ENCODE measurements at places on chromosomes 6 and 20.

DNA sequence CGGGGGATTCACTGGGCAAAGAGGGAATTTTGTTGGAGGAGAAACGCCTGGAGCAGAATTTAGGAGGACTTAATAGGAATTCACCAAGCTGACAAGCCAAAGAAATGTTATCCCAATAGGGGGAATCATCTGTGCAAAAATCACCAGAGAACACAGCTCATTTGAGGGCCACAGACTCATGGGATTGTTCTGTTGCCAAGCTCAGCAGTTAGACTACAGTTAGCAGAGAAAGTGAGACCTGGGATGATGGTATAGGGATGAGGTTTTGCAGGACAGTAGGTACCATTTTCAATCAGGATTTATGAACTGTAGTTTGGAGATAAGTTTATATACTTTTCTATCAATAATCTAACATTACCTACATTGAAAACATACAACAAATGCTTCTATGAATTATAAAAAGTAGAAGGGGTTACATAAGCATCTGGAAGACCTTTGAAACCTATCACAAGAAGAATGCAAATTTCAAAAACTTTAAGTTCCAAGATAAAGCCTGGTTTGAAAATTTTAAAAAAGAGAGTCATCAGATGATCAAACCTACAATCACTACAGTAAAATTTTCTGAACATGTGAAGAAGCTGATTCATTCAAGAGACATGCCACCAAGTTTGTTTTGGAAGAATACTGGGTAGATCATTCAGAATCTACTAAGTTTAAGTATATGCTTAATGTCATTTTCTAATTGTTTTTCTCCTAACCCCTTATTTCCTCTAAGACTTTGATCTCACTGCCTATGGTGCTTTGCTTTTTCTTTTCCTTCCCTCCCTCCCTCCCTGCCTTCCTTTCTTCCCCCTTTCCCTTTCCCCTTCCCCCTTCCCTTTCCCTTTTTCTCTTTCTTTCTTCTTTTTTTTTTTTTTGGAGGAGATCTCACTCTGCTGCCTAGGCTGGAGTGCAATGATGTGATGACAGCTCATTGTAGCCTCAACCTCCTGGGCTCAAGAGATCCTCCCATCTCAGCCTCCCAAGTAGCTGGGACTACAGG, 81.5 kb downstream of the KIF13A start:
- peaks cover 4% of the 10 kb centered on the region for H3K4me1 ChIP-seq
- no peak overlapping the region for H3K27ac ChIP-seq
- no peaks in the 10 kb centered on the region for H3K27me3 ChIP-seq

- H3K4me1 ChIP-seq = no peaks in the 10 kb centered on the region
- no peaks in the 10 kb centered on the region for H3K27me3 ChIP-seq
- H3K27ac ChIP-seq = no peak overlapping the region
Measured at GRCh38 chr20:41468994-41469600, 102.5 kb upstream of the EMILIN3 start.

- H3K36me3 ChIP-seq = no peaks in the 10 kb centered on the region
- H3K27ac ChIP-seq = no peak overlapping the region
- no peaks in the 10 kb centered on the region for H3K4me1 ChIP-seq
- H3K27me3 ChIP-seq = no peaks in the 10 kb centered on the region
Measured at GRCh38 chr20:24501764-24502556, 32.5 kb downstream of the SYNDIG1 start.

DNA sequence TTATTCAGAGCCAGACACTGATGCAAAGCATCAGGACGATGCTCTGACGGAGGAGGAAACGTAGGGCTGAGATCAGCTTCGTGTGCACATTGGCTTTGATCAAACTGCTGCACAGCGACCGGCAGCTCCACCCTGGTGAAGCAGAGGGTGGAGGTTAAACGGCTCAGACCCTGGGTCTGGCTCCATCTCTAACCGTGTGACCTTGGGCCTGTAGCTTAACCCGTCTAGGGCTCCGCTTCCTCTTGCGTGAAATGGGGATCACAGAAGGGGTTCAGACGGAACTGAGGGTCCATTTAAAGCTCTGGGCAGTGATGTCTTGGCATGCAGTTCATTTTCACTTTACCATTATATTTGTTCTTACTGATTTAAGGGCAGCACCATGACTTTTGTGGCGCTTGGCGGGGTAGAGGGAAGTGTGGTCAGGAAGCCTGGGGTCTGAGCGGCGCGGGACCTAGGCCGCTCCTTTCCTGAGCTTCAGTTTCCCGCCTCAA, 644 bp downstream of the RBL1 start:
- peak overlapping the region; percentile 67 for H3K4me3 ChIP-seq
- H3K4me1 ChIP-seq = no peaks in the 10 kb centered on the region
- no peaks in the 10 kb centered on the region for H3K36me3 ChIP-seq
- H3K27ac ChIP-seq = peak overlapping the region; percentile 64

DNA sequence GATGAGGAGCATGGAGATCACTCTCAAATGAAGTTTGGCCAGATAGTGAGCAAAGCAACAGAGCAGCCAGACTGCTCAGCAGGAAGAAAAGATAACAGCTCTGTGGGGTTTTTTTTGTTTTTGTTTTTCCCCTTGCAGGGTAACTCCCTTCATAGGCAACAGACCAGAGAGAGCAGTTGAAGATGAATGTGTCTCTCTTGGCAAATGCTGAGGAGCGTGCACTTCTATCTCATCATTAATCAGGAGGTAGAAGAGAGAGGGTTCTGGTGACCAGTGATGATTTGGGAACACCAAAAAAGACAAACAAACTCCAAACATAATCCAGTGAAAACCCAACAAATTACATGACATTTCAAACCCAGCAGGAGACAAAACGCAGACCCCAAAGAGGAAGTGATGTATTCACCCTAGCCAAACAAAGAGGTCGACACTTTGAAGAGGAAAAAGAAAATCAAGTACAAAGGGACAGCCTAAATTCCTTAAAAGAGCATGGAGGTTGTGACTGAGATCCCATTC, 66.2 kb upstream of the RREB1 start:
- H3K27me3 ChIP-seq = no peaks in the 10 kb centered on the region
- no peak overlapping the region for H3K4me3 ChIP-seq
- no peaks in the 10 kb centered on the region for H3K4me1 ChIP-seq
- H3K27ac ChIP-seq = peak overlapping the region; percentile 69
- no peaks in the 10 kb centered on the region for H3K36me3 ChIP-seq

DNA sequence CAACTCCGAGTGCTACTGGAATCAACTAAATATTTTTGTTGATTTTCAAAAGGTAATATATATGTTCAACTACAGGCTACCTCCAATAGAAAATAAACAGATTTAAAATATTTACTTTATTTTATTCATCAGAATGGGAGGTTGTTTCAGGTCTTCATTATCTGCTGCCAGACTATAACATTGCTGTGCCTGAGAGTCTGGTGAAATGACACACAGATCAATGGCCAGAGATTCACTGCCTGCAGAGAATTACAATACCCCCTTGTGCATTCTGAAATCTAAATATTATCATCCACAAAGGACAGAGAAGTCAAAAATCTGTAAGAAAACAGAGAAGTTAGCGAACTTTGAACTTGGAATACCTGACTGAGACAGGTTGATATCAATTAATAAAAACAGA, 667.8 kb upstream of the GJE1 start:
- H3K4me3 ChIP-seq = no peak overlapping the region
- no peak for DNase-seq
- no peaks in the 10 kb centered on the region for H3K4me1 ChIP-seq
- no peaks in the 10 kb centered on the region for H3K27me3 ChIP-seq
- no peak overlapping the region for H3K27ac ChIP-seq

DNA sequence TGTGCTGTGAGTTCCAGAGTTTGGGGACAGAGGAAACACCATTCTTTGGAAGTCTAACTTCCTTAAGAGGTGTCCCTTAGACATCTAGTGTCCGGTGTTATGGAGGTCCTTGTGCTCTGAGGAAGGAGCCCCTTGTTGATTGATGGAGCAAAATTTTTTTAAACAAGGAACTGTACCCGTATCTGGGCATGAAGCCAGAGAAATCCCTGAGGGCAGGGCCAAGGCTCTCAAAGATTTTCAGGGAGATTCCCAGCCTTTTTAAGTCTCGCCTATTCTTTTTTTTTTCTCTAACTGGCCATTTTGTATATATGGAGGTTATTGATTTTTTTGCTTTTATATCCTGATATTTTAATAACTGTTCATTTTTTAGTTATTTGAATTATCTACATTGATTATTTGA, 45.9 kb downstream of the TRIM38 start:
- H3K27me3 ChIP-seq = no peaks in the 10 kb centered on the region
- H3K4me1 ChIP-seq = no peaks in the 10 kb centered on the region
- no peaks in the 10 kb centered on the region for H3K36me3 ChIP-seq
- no peak overlapping the region for H3K27ac ChIP-seq
- no peak overlapping the region for H3K4me3 ChIP-seq

DNA sequence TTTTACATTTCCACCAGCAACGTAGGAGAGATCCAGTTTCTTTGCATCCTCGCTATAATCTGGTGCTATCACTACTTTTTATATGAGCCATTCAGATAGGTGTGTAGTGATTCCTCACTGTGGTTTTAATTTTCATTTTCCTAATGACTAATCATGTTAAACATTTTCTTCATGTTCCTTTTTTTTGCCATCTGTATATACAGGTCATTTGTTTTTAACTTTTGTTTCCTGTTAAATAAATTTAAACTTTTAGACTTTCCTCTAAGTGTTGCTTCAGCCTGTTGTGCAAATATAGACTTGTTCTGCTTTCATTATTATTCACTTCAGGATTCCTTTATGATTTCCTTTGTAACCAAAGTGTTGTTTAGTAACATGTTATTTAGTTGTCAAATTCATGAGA, 697.4 kb downstream of the PTPRT start:
- no peak for DNase-seq
- no peaks in the 10 kb centered on the region for H3K36me3 ChIP-seq
- H3K4me1 ChIP-seq = no peaks in the 10 kb centered on the region
- H3K4me3 ChIP-seq = no peak overlapping the region
- no peaks in the 10 kb centered on the region for H3K27me3 ChIP-seq

DNA sequence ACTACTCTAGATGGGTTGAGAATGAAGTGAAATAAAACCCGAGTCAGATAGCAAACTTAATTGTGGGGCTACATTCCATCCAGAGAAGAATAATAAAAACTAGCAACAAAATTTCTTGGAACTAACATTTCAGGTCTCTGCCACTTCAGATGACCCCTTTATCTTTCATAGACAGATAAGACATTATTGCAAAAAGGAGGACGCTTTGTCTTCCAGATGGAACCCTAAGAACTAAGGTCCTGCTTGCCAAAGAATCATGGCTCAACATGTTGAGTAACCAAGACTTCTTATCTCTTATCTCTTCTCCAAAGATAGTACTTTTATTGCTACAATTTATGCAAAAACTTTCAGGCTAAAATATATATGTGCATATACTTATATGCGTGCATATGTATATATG, 221.1 kb upstream of the PREP start:
- H3K27ac ChIP-seq = no peak overlapping the region
- H3K36me3 ChIP-seq = no peaks in the 10 kb centered on the region
- H3K4me1 ChIP-seq = no peaks in the 10 kb centered on the region
- H3K27me3 ChIP-seq = no peaks in the 10 kb centered on the region

GRCh38 chr6:24768361-24768760, 6.4 kb upstream of the GMNN start:
- no peaks in the 10 kb centered on the region for H3K4me1 ChIP-seq
- H3K36me3 ChIP-seq = no peaks in the 10 kb centered on the region
- H3K27me3 ChIP-seq = no peaks in the 10 kb centered on the region
- no peak overlapping the region for H3K27ac ChIP-seq
- no peak for DNase-seq

- H3K27me3 ChIP-seq = no peaks in the 10 kb centered on the region
- DNase-seq = no peak
- H3K27ac ChIP-seq = no peak overlapping the region
- H3K36me3 ChIP-seq = no peaks in the 10 kb centered on the region
- no peak overlapping the region for H3K4me3 ChIP-seq
- H3K4me1 ChIP-seq = no peaks in the 10 kb centered on the region
Measured at GRCh38 chr6:85756982-85757381, 114.3 kb upstream of the SYNCRIP start.

GRCh38 chr6:92541448-92542060, 877.8 kb downstream of the EPHA7 start:
- no peak overlapping the region for H3K4me3 ChIP-seq
- no peaks in the 10 kb centered on the region for H3K27me3 ChIP-seq
- DNase-seq = no peak
- H3K36me3 ChIP-seq = no peaks in the 10 kb centered on the region
- no peak overlapping the region for H3K27ac ChIP-seq
- H3K4me1 ChIP-seq = no peaks in the 10 kb centered on the region

- H3K4me1 ChIP-seq = no peaks in the 10 kb centered on the region
- H3K27ac ChIP-seq = no peak overlapping the region
- H3K4me3 ChIP-seq = no peak overlapping the region
- H3K27me3 ChIP-seq = no peaks in the 10 kb centered on the region
Measured at GRCh38 chr6:29861521-29862255, 34.1 kb downstream of the HLA-G start.

DNA sequence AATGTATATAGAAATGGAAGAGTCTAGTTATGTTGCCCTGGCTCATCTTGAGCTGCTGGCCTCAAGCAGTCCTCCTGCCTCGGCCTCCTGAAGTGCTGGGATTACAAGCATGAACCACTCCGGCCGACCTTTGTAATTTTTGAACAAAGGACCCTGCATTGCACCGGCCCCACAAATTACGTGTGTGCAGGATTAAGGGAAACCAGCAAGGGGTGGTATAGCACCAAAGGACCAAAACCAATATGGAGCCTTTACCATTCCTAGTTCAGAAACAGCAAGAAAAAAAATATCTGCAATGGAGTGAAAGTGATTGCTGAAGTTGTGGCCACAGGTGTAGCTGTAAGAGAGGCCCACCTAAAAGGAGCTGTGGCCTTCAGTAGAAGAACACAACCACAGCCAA, 8.2 kb upstream of the TRERF1 start:
- H3K27me3 ChIP-seq = no peaks in the 10 kb centered on the region
- no peak overlapping the region for H3K4me3 ChIP-seq
- no peak for DNase-seq
- H3K4me1 ChIP-seq = no peaks in the 10 kb centered on the region
- no peak overlapping the region for H3K27ac ChIP-seq

DNA sequence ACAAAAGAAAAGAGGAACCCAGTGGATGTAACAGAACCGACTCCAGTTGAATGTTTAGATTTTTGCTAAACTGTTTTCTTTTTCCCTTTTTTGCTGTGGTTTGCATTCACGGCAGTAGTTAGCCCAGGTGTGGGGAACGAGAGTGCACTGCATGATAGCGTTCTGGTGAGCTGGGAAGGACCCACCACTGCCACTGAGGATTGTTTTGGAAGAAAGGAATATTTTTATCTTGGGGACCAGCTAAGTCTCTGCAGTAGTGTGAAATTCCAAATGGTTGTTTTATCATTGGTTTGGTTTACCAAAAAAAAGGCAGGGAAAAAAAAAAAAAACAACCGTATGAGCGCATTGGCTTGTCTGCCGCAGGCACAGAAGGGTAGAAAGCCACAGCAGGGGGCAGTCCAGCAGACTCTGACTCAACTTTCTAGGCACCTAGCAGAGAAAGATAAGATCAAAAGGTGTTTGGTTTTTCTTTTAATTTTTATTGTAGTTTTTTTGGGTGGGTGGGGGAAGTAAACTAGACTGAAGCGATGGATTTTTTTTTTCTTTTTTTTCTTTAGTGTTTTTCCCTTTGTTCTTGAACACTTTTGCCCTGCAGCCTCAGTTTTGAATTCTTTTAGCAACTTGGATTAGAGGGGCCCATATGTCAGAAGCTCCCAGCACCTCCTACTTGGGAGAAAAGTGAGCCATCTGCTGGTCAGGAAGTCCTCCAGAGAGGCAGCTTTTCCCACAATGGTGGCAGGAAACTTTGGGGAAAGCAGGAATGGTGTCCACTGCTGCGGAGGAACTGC, 13.5 kb upstream of the RAB5IF start:
- H3K4me3 ChIP-seq = no peak overlapping the region
- H3K27me3 ChIP-seq = no peaks in the 10 kb centered on the region
- no peaks in the 10 kb centered on the region for H3K4me1 ChIP-seq
- H3K36me3 ChIP-seq = no peaks in the 10 kb centered on the region
- peak; percentile 27 for DNase-seq

- H3K27ac ChIP-seq = no peak overlapping the region
- no peaks in the 10 kb centered on the region for H3K27me3 ChIP-seq
- H3K4me3 ChIP-seq = no peak overlapping the region
Measured at GRCh38 chr6:21842875-21843645, 249.5 kb downstream of the SOX4 start.
